ENCODE measurements at places on chromosomes 2 and 18. TPM values are rescaled to one million over a fixed set of nuclear protein-coding genes. Genes with fewer than 3 reads are reported as not detected.

GPR39 gene
- 0.10 TPM for total RNA-seq

PIGN gene
- 58.5 TPM for total RNA-seq

CCDC150 gene
- total RNA-seq, result 2.4 TPM

ASB18 gene
- 3.5 TPM for total RNA-seq

ZNF396 gene
- total RNA-seq, result 1.5 TPM

DIPK1C gene
- 7.9 TPM for total RNA-seq

GPR55 gene
- not detected for total RNA-seq

SIX2 gene
- total RNA-seq, result 14.4 TPM

COLEC11 gene
- 0.92 TPM for total RNA-seq

PLCL1 gene
- total RNA-seq, result 31.2 TPM

SKOR2 gene
- total RNA-seq, result not detected

REG3A gene
- not detected for total RNA-seq

FAM98A gene
- 28.9 TPM for total RNA-seq

NLRC4 gene
- 1.7 TPM for total RNA-seq

TP53I3 gene
- total RNA-seq, result 29.1 TPM

FEV gene
- not detected for total RNA-seq

RPL37A gene
- total RNA-seq, result 933 TPM

APCDD1 gene
- total RNA-seq, result 31.2 TPM

MAP3K2 gene
- total RNA-seq, result 57.7 TPM

CPO gene
- total RNA-seq, result 1.6 TPM

EMX1 gene
- total RNA-seq, result not detected

MALT1 gene
- total RNA-seq, result 22.2 TPM

CRACDL gene
- total RNA-seq, result 5.7 TPM

KIDINS220 gene
- total RNA-seq, result 143 TPM

MARCHF4 gene
- not detected for total RNA-seq

CCBE1 gene
- total RNA-seq, result 5.3 TPM

NGEF gene
- 2.7 TPM for total RNA-seq

IL36B gene
- not detected for total RNA-seq

ARHGAP15 gene
- total RNA-seq, result 32.2 TPM

LTBP1 gene
- 167 TPM for total RNA-seq

PAX3 gene
- 4.8 TPM for total RNA-seq

TEX44 gene
- not detected for total RNA-seq

NEUROD1 gene
- not detected for total RNA-seq

GALR1 gene
- 0.21 TPM for total RNA-seq

POMC gene
- total RNA-seq, result 7.7 TPM

ARHGEF4 gene
- total RNA-seq, result 48.5 TPM

EHD3 gene
- 11.4 TPM for total RNA-seq

LOXL3 gene
- total RNA-seq, result 11.2 TPM

BOLL gene
- total RNA-seq, result 2.8 TPM

SLC5A7 gene
- 0.51 TPM for total RNA-seq

HOXD12 gene
- not detected for total RNA-seq

All from tongue (tissue), 3 donors.